ENCODE measurements at places on chromosomes 3 and 15.

DNA sequence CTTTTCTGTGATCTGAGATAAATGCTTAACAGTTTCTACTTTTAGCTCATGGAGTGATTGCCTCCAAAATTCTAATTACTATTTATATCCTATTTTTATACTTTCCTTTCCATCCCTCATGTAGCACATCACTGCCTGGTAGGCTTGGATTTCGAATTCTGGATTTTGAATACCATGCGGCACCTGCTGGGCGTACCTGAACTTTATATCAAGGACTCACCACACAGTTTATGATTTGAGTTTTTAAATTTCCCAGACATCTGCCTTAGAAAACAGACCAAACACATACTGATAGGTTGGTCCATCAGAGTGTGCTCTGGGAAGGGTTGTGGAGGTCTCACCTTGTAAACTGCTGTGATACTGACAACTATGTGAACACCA is 6.4 kb downstream of the TRAK1 start:
- no peak for DNase-seq

GRCh38 chr3:135040321-135041240 is 245.5 kb downstream of the EPHB1 start:
- DNase-seq: no peak

GRCh38 chr15:61888074-61888780 is 172.0 kb downstream of the VPS13C start:
- no peak for DNase-seq

DNA sequence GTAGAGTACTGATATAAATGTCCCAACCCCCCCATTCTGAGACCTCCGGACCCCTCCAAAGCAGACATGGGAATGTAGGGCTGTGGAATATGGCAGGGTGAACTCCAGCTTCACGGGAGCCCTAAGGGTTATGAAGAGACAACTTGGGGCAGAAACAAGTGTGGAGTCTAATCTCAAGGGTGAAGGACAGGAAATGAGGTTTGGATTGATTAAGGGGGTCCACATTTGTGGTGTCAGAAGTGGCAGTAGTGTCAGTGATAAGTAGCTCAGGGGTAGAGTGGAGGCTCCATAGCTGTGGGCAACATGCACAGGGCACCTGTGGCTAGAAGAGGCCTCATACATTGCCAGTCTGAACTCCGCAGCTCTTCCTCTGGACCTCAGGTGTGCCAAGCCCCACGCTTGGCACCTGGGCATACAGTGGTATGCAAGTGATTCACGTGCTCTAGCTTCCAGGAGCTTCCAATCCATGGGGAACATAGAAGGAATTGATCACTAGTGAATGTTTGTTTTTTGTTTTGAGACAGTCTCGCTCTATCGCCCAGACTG is 4.1 kb upstream of the P4HTM start:
- DNase-seq: no peak

GRCh38 chr3:57815036-57815435 is 58.9 kb downstream of the SLMAP start:
- no peak for DNase-seq

DNA sequence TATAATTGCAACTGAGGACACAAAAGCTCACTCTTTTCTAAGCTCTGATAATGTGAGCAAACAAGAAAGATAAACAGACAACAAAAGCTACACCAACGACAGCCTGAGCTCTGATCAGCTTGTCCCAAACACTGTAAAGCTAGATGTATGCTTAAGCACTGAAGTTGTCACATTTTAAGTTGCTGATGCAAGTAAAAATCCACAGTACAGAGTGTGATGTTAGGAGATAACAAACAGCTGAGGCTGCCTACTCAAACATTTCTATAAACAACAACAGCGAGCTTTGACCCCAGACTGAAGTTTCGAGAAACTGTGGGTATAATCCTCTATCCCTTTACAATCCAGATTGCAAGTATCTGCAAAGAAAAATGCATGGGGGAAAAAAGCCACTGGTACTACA is 10.7 kb downstream of the MTHFS start:
- no peak for DNase-seq

GRCh38 chr15:40081691-40082194 is 26.9 kb downstream of the BMF start:
- DNase-seq: peak; percentile 86

- DNase-seq: no peak
These were observed 35.6 kb downstream of the LRRFIP2 start for GRCh38 chr3:37138816-37139215.

DNA sequence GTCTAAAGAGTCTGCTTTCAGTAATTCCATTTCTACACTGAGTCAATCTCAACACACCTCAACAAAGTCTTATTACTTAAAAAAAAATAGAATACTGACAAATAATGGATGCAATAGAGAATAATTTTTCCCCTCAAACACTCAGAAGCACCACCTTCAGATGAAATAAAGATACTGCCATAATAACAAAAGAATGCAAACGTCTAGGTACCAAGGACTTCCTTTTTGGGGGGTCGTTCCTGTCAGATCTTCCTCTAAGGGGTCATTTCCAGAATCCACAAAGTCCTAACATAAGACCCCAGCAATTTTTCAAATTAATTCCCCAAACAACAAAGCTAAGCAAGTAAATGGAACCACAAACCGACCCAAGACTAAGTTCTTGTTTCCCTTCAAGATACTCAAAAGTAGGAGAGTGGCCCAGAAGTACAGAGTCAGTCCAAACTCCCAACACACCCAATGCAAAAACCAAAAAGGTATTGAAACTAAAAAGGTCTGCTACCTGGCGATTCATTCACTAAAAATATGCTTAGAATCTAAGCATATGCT is 1.3 kb downstream of the RYK start:
- DNase-seq: no peak

- peak; percentile 80 for DNase-seq
These were observed 130.3 kb downstream of the GHSR start for GRCh38 chr3:172317984-172318383.

GRCh38 chr3:2927259-2927658 is 182.9 kb downstream of the IL5RA start:
- no peak for DNase-seq

DNA sequence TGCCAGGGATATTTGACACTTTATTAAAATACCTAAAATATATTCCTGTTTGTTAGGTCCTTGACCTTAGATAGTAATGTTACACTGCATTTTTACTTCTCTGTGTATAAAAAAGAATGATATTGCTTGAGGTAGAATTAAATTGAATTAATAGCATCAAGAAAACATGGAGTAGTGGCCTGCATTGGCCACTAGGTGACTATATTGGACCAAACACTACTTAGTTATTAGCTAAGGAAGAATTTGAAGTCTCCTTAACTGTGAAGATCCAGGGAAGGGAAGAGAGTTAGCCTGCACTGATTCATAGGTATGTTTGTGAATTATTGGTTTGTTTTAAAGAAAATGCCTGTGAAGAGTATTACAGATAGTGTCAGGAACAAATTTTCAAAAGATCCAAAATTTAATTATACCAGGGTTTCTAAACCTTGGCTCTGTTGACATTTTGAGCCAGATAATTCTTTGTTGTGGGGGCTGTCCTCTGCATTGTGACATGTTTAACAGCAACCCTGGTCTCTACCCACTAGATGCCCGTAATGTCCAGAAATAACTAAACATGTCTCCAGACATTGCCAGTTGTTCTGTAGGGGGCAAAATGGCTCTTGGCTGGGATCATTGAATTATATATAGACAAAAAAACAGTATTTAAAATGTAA is 103.6 kb upstream of the THSD4 start:
- no peak for DNase-seq

DNA sequence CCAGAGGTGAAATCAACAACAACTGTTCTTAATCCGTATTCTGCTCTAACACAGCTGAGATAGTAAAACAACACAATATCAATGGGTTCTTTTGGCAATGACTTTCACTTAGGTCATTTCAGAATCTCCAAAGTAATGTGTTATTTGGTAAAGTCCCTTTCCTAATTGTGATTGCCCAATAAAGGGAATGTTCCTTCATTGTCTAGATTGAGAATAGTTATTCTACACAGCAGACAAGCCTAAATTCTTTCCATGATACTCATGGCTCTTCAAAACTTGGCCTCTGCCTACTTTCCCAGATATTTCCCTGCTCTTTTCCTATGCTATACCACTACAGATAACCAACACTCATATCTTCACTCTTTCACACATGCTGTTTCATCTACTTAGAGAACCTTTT is 219.8 kb downstream of the FMN1 start:
- no peak for DNase-seq

GRCh38 chr3:61387817-61388216 is 136.6 kb upstream of the FHIT start:
- no peak for DNase-seq

GRCh38 chr3:66497985-66498671 is 2.7 kb downstream of the LRIG1 start:
- DNase-seq: no peak
